Activated CD8-positive, alpha-beta memory T cell treated with anti-CD3 and anti-CD28 coated beads for 4 hours (primary cell): ENCODE measurements at places on chromosomes 6 and 20.

DNA sequence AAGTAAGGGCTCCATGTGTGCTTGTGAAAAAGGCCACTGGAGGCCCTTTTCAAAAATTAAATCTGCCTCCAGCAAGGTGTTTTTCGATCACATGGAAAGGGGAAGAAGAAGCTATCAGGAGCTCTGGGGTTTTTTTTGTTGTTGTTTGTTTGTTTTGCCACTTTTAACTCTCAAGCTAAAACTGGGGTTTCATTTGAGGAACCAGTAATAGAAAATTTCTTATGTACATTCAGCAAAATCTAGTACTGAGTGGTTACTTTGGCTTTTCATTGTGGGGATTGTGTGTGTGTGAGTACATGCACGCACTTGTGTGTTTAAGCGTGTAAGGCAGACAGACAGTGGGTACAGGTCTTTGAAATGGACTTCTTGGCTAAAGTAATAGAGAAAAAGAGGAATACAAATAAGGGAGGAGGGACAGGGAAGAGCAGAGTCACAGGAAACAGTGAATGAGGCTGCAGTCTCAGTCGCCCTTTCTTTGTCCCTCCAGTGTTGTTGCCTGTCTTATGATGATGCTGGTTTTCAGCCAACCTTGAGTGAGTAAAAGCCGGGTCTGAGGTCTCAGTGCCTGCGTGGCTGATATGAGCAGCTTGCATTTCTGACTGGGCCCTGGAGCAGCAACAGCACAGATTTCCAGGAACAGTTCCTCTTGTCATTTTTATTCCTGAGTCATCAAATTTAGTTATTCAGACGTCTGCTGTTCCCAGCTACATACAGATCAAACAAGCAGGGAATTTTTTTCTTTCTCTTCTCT lies 26.2 kb downstream of the SLC16A10 start:
- DNase-seq, result no peak

DNA sequence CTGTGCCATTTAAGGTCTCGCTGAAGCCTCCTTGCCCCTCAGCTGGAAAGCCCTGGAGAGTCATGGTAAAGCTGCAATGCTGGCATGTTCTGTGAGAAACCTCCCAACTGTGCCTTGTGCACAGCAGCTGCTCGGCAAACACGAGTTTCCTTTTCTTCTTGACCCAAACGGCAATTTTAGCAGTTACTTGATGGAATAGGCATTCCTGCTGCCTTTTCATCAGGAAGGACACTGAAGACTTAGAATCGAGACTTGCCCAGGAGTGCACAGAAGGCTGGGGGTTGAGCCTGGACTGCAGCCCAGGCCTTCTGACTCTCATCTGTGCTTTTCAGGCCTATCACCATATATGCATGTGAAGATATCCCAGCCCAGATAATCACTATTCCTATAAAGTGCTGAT lies 28.7 kb upstream of the CLDN20 start:
- no peak for DNase-seq

- no peak for DNase-seq
Observed at GRCh38 chr6:155708100-155708499, 252.5 kb upstream of the NOX3 start.

DNA sequence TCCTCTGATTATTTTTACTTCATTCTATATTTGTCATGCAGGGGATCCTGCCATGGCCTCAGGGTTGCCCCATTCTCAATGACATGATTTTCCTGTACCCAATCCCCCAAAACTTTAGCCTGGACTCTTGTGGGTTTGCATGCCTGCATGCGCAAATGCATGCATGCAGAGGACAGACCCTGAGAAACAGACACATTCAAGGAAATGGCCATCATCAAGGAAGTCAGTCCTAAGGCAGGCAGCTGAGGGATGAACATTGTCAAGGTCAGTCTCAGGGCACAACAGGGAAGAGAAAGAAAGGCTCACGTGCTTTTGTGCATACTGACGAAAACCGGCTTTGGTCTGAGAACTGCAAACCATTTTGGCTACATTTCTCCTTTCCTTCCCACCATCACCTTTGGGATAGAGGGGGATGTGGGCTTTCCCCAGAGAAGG lies 13.1 kb downstream of the NEDD9 start:
- no peak for DNase-seq

- DNase-seq, result no peak
Observed at GRCh38 chr20:40073535-40074111, 615.4 kb downstream of the MAFB start.

DNA sequence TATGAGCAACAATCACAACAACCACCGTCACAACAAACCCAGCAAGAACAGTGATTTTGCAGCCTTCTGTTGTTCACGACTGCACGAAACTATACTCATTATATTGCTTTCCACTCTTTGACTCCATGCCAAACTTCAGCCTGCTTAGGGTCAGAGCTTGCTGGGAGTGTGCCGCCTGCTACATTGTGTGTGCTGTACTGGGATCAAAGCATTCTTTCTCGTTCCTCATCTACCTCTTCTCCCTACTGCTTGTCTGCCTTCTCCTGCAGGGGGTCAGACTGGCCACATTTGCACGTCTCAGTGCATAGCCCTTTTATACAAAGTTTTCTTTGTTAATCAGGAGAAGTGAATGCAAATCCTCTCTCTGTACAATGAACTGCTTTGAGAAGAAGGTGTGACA lies 401.6 kb upstream of the CITED2 start:
- DNase-seq, result no peak

GRCh38 chr6:109305028-109305427 lies 77.2 kb downstream of the CD164 start:
- DNase-seq, result no peak

DNA sequence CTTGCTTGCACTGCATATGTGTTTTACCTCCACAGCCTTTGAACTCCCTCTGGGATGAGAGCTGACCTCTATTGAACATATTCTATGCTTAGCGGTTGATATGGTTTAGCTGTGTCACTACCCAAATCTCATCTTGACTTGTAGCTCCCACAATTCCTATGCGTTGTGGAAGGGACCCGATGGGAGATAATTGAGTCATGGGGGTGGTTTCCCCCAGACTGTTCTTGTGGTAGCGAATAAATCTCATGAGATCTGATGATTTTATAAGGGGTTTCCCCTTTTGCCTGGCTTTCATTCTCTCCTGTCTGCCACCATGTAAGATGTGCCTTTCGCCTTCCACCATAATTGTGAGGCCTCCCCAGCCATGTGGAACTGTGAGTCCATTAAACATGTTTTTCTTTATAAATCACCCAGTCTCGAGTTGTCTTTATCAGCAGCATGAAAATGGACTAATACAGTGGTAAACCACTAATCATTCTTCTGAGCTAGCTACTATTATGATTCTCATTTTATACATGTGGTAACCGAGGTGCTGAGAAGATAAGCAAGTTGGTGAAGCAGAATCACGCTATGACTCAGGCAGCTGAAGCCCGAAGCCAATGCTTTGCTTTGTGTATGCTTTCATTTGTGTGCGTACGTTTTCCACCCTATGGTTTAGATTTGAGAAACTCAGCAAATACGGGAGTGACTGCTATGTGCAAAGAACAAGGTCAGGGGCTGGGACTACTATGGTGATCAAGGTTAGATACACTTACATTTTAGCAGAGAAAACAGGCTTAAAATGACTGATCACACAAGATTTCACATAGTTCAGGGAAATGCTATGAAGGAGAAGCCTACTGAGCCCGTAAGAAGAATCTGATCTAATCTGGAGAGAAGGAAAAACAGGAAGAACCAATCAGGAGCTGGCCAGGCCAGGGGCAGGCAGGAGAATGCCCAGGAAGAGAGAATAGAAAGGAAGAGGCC lies 363.5 kb downstream of the ESR1 start:
- DNase-seq, result peak; percentile 34

DNA sequence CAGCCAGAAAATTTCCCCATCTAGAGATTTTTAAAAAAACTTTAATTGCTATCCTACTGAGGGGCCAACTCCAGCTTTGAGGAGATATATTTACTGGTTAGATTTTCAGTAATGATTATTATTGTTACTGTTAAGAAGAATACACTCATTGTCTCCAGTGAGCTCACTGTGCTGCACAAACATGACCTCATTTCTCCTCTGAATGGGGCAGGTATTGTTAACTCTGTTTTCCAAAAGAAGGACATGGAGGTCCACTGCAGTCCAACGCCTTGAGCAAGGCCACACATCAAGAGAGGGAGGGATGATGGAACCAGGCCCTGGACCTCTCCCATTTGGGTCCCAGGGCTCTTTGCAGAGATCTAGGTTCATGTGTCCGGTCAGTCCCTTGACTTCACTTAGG lies 13.9 kb upstream of the SCUBE3 start:
- no peak for DNase-seq

DNA sequence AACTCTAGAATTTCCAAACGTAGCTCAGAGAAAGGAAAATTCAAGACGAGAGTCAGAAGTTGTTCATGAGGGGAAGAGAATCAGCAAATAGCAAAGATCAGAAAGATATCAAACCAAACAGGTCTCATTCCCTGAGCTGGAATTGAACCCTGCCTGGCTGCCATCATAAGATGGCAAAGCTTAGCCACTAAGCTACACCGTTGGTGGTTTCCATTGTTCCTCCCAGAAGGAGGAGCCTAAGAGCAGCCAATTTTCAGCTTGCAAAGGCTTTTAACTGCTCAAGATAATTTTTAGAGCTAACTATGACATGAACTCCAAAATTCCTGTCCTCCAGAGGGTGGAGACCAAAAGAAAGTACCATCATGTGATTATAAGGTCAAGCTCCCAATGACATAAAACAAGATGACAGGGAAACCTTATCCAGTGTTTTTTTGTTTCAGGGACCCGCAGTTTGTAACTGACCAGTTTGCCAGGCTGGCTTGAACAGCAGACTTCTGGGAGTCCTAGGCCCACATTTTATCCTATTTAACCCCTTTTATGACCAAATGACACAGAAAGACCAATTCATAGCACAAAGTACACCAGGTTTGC lies 55.9 kb downstream of the COL11A2 start:
- DNase-seq, result no peak

- no peak for DNase-seq
Observed at GRCh38 chr20:13778827-13779226, 5.9 kb downstream of the ESF1 start.

DNA sequence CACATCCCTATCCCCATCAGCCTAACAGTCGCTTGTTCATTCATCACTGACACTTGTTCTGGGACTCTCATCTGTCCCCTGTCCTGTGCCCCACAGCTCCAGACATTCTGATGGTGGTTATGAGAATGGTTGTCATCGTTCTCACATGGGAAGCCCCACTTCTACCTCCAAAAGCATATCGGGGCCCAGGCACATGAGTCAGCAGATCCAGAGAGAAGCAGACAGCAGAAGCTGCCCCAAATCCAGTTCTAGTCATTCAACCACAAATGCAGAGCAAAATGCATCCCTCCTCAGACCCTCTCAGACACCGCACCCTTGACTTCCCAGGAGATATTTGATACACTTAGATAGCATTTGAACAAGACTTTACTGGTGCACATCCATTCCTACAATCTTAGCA lies 106.0 kb downstream of the FOXF2 start:
- DNase-seq, result no peak

DNA sequence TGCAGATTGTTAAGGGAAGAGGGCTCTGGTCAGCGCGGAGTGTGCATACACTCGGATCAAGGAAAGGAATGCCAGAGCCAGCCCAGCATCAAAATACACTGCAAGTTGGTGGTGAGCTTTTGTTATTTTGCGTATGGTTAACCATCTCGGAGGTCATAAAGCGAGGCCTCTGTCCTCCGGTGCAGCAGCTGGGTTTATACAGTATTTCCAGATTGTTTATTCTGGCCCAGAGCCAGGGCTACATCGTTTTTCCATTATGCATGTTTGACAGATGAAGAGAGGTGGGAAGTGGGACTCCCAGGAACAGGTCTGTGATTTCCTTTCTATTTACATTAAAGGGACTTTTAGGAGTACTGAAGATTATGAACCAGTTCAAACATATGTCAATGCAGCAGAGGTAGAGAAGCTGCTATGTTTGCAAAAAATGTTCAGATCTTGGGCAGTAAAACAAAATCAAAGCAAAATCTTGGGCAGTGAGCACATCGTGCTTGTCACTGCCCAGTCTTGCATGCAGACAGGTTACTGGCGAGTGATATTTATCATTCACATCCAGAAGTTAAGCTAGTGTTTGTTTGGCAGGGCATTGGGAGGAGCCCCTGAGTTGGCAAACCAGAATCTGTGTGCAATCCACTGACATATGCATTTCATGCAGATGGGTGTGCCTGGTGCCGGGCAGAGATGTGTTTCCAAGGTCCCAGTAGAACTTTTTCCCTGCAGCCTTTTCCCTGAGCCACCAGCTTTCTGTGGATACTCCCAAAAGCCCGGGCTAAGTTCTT lies 256.3 kb upstream of the TAB2 start:
- no peak for DNase-seq

DNA sequence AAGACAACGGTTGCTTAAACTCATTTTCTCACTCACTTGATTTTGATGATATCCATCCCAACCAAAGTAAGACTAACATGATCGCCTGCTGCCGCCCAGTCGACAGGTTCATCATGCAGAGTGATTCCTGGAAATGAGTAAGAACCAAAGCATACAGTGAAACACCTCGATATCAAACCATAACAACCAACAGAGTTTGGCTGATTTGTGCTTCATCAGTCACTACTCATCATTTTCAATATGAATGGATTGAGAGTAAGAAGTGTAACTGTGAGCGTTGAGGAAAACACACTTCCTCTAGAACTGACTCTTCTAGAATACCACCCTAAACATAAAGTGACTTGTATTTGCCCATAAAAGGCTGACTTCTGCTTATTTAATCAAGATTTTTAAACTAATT lies 29.2 kb upstream of the ALDH8A1 start:
- DNase-seq, result no peak

- no peak for DNase-seq
Observed at GRCh38 chr6:109485266-109485935, 2.4 kb upstream of the ZBTB24 start.

- no peak for DNase-seq
Observed at GRCh38 chr6:100138346-100139022, 144.5 kb upstream of the MCHR2 start.

DNA sequence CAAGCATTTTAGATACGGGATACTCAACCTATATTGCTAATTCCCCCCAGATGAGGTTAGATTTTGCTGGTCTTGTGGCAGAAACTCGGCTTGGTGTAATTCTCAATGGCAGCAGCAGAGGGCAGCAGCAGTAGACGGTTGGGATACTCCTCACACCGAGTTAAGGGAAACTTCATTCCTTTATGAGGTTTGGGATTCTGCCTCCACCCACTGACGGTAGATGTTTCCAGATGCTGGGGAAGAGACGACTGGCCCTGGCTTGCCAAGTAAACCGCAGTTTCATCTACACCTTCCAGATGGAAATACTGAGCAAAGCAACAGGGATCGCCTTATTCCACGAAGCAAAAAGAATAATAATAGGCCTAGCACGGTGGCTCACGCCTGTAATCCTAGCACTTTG lies 8.2 kb upstream of the TBC1D7 start:
- peak; percentile 51 for DNase-seq

- no peak for DNase-seq
Observed at GRCh38 chr20:16057651-16058050, 515.6 kb downstream of the KIF16B start.
